ENCODE measurements at places on chromosomes 1 and 21.

DNA sequence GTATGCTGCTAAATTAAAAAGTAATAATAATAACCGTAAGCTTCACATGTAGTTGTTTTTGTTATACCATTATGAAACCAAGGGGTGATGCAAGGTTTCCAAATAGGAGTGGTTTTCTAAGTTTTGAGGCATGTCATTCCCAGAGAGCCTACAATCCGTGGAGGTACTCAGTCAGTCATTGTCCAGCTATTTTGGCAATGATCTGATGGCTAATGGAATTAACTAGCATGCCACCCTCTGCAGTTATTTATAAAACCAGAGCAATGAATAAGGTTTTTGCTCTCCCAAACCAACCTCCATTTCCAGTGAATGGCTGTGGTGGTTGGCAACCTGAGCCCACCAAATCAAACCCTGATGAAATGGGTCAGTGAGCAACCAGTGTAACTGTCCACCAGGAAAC lies 106.4 kb downstream of the TBX15 start:
- no peak for DNase-seq

DNA sequence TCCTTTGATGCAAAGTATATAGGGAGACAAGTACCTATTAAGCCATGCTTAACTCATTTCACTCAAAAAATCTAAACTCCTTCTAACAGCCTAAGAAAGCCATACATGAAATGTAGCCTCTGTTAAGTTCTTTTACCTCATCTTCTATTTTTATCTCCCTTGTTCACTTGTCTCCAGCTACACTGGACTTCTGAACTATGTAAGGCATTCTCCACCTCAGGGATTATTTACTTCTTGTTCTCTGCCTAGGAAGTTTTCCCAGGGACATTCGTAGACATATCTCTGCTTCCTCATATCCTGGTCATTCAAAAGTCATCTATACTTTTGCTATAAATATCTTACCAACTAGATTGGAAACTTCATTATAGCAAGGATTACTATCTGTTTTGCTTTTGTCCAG lies 96.9 kb downstream of the COP1 start:
- DNase-seq, result no peak

- no peak for DNase-seq
These were observed 26.8 kb downstream of the C8A start for GRCh38 chr1:56881417-56881816.

GRCh38 chr1:226653311-226653921 lies 85.7 kb downstream of the ITPKB start:
- DNase-seq, result no peak

GRCh38 chr1:112466078-112466660 lies 42.6 kb upstream of the WNT2B start:
- peak; percentile 83 for DNase-seq

- DNase-seq, result no peak
These were observed 1531.6 kb upstream of the TPTE start for GRCh38 chr21:8989721-8990325.

DNA sequence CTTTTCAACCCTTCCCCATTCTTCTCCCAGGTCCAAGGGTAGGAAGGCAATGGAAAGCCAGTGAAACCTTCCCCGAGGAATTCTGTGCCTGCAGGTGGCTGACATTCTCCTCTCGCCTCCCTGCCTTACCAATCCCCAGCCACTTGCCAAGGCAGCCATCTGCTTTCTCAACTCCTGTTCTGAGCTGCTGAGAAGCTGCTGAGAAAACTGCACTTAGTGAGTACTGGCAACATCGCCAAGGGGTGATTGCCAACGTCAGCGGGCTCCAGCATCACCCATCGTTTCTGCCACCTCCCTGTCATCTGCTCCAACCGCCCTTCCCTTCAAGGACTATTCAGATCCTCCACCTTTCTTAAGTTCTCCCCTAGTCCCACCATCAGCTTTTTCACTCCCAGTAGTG lies 106.0 kb downstream of the PTPRU start:
- DNase-seq, result no peak

GRCh38 chr1:157969697-157970485 lies 23.6 kb upstream of the KIRREL1 start:
- peak; percentile 53 for DNase-seq

- peak; percentile 70 for DNase-seq
These were observed 660 bp upstream of the PDE4B start for GRCh38 chr1:65791801-65792668.

DNA sequence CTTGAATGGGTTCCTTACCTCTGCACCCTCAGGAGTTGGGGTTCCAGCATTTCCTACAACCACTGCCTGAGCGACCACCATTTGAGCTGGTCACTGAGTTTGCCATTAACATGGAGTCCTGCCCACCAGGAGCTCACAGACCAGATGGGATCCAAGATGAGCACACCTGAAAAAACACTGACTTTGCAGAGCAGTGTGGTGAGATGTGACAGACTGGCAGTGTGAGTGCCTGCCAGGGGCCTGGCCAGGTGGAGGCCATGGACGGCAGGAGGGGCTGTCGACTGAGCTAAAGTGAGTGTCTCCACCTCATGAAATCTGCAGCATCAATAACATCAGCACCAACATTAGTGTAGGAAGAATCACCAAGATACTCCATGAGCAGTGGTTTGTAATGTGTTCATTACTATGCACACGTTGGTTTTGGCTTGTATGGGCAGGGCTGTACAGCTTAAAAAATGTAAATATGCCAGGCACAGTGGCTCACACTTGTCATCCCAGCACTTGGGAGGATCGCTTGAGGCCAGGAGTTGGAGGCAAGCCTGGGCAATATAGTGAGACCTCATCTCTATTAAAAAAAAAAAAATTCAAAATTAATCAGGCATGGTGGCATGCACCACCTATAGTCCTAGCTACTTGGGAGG lies 12.2 kb upstream of the MIXL1 start:
- no peak for DNase-seq

GRCh38 chr1:6234502-6235295 lies 1.1 kb downstream of the ICMT start:
- DNase-seq, result no peak

GRCh38 chr21:28775071-28775470 lies 217.6 kb downstream of the LTN1 start:
- no peak for DNase-seq

DNA sequence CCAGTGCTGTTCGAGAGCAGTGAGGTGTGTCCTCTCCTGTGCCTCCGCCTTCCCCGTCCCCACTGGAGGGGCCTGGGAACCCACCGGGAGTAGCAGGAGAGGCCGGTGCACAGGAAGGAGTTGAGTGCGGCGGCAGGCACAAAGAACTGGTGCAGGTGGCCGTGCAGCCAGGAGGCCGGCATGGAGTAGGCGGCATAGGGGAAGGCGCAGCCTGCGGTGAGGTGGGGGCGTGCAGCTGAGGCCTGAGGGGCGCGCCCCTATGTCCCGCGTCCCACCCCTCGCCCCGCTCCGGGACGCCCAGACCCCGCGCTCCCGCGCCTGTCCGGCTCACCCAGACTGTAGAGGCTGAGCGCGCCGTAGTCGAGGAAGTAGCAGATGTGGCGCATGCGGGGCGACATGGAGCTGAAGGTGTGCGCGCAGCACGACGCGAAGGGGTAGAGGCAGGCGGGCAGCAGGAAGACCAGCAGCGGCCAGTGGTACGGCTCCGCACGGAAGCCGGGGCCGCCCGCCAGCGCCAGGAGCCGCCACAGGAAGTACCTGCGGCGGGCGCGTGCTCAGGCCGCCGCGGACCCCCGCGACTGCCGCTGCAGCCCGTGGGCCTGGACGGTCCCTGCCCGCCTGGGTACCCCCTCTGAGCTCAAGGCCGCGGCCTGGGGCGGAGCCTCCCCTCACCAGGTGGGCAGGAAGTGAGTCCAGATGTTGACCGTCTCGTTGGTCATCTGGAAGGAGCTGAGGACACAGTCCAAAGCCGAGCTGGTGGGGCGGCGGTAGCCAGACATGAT lies 2.2 kb downstream of the PAQR6 start:
- DNase-seq, result peak; percentile 39

DNA sequence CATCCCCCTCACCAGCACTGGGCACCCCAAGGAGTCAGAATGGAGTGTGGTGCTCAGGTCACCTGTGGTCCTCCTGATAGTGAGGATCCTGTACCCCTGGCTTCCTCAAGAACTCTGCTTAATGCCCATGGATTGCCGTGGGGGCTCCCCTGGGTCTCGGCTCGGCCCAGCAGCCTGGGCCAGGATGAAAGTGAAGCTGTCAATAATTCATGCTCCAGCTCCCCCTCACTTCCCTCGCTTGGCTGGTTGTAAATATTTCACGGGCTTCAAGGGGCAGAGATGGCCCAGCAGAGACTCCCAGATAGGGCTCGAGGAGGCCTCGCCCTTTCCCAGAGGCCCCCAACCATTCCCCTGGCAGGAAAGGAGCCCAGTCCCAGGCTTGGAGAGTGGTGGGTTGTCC lies 42.6 kb upstream of the KCNA10 start:
- no peak for DNase-seq

GRCh38 chr21:39685991-39686390 lies 59.0 kb upstream of the IGSF5 start:
- no peak for DNase-seq

DNA sequence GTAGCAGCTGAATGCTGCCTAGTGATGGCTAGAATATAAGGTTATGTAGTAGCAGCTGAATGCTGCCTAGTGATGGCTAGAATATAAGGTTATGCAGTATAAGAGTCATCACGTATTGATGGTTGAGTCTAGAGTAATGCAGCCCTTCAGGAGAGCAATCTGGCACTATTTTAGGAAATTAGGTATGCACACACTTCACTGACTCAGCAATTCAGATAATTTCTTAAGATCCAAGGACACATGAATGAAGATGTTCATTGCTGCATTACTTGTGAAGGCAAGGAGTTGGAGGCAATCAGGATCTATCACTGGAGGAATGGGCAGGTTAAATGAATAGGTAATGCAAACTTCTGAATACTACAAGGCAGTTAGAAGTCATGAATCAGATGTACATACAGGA lies 13.6 kb downstream of the LTN1 start:
- no peak for DNase-seq

DNA sequence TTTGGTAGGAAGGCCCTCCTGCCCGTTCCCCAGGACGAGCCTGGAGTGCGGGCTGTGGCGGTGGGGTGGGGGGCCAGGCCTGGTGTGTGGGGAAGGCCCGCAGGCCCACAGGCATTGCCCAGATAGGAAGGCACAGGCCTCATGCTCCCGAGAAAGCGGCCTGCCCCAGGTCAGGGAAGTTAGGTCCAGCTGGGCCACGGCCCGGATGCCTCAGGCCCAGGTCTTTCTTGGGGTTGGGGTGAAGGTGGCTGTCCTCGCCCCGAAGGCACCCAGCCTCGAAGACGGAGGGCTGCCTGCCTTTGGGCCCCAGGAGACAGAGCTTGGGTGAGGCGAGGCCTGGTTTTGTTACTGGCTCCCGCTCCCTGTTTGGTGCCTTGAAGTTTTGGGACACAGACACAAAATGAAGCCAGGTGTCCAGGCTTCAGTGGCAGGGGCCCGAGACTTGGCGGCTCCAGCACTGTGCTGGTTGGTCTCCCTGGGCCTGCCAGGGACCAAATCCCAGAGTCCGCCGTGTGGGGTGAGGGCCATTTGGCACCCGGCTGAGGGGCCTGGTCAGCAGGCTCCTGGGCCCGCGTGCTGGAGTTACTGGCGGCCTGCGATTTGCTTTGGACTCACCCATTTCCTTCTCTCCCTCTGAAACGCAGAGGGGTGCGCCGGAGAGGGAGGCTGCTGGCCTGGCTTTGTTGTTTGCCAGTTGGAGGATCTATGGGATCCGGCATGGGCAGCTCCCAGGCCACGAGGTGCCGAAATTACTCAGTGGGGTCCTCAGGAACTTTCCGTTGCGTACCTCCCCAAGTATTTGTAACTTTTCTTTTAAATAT lies 2.0 kb downstream of the SKI start:
- peak; percentile 42 for DNase-seq

DNA sequence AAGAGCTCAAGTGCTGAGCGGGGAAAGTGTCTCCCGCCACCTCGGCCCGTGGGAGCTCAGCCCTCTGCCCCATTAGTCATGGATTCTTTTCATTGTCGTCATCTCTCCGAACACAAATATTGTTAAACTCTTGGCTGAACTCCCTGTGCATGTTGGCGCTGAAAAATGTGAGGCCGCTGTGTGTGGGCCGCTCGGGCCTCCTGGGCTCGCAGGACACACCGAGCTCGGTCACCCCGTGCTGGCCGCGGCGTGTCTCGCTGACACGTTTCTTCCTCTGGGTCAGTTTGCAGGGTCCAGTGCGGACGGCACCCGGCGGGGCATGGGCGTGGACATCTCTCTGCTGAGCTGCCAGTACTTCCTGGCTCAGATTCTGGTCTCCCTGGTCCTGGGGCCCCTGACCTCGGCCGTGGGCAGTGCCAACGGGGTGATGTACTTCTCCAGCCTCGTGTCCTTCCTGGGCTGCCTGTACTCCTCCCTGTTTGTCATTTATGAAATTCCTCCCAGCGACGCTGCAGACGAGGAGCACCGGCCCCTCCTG lies 25.6 kb downstream of the SLC45A1 start:
- no peak for DNase-seq

DNA sequence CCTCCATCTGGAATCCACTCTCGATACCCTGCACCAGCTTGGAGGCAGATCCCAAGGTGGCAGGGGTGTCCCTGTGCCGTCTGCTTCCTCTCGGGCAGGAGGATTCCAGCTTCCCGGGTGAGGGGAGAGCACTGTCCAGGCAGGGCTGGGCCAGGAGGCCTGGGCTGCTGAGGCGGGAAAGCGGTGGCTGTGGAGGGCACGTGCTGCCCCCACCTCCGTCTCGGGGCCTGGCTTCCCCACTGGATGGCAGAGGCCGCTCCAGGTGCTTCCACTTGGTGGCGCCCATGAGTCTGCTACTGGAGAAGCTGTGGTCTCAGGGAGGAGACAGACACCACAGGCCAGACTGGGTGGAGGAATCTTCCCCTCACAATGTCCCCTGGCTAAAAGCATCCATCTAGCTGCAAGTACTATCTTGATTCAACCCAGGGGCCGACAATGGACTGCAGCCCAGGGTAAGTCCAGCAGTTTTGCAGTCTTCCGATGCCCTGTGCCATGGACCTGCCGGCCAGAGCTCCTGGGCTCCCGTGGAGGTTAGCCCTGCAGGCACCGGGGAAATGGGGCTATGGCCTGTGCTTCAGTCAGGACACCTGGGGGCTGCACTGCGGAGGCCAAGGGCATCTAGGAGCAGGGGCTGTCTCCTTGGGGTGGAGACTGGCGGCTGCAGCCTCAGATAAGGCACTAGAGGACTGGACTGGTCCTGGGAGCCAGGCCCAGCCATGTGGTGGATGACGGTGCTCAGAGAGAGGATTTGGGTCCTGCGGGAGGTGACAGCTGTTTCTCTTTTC lies 41.3 kb upstream of the EIF4G3 start:
- DNase-seq, result no peak

DNA sequence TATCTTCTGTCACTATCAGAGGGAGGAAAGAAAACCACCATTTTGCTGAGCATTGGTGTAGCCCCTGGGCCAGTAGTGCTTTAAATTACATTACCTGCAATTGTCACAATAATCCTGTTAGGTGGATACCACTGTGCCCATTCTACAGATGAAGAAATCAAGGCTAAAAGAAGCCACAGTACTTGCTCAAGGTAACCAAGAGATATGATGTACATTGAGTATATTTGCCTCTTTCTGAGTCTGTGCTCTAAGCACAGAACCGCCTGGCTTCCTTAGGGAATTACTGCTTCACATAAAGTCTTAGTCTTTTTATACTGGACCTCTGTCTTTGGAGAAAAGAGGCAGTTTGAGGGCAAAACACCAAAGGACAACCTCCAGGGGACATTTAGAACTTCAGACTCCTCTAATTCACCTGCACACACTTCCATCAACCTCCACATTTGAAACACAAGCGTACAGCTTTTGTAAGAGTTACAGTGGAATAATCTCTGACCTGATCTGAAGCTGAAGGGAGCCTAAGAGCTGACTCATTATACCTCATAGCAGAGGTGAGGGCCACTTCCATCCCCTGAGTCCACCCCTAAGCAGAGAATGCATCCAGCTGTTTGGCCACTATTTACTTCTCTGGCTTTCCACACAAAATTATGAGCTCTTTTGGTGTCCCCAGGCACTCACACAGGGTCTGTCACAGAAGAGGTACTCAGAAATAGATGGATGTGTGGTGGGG lies 61.8 kb downstream of the PLPP3 start:
- DNase-seq, result no peak
